ENCODE measurements at places on chromosomes 6 and 20. TPM values are rescaled to one million over a fixed set of nuclear protein-coding genes. Genes with fewer than 3 reads are reported as not detected.
A peak's percentile ranks its signal among the peaks of the same experiment; 100 is the strongest.

DNA sequence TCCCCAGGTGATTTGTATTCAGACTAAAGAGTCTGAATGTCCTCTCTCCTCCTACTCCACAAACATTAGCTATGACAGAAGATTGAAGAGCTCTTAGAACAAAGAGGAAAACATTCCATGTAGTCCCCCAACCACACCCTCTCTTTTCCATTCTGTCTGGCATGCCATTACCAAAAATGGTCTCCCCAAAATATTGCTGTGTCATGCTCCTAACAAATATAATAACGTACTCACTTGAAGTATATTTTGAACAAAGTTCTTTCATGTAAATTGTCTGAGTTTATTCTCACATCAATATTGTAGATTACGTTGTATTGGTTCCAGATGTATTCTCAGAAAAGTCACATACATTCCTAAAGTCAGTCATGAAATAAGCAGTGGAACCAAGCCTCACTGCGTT, 467.3 kb upstream of the IRAK1BP1 start:
- H3K27ac ChIP-seq = no peak overlapping the region
- H3K4me3 ChIP-seq = no peak overlapping the region
- no peak for DNase-seq
- H3K4me1 ChIP-seq = no peaks in the 10 kb centered on the region
- H3K27me3 ChIP-seq = no peaks in the 10 kb centered on the region

GRCh38 chr6:25278914-25279747, at the start of gene CARMIL1:
TSS of gene CARMIL1 (plus strand) at chr6:25279374. CDS start at chr6:25279796, 422 bp downstream.
- no peaks in the 10 kb centered on the region for H3K27me3 ChIP-seq
- H3K36me3 ChIP-seq = no peaks in the 10 kb centered on the region

DNA sequence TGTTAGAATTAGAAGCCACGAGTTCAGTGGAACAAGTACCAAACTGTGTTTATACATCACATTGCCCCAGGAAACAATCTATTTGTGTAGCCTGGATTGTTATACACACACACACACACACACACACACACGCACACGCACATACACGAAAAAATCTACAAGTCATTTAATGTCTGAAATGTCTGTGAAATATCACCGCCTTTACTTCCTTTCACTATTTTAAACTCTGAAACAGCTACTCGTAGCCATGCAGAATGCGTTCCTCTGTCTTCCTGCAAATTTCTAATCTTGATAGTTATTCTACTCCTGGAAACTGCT, 84.4 kb upstream of the SCAF8 start:
- no peak overlapping the region for H3K4me3 ChIP-seq
- no peaks in the 10 kb centered on the region for H3K27me3 ChIP-seq
- no peak overlapping the region for H3K27ac ChIP-seq
- H3K4me1 ChIP-seq = peaks cover 14% of the 10 kb centered on the region
- DNase-seq = no peak

DNA sequence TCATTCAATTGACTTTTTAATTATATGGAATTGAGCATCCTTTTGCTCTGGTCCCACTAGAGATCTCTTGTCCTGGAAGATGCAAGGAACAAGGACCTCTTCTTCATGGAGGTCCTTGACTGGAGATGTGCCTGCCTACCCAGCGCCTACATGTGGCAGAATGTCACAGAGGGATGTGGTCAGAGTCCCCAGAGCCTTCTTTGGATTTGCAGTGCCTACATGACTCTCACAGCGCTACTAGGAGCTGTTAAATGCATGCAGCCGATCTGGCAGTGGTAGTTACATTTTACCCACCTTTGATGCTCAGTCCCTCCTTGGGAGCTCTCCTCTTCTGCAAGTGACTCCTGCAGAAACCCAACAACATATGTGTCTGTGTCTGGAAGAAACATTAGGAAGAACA, 51.9 kb upstream of the ADTRP start:
- no peaks in the 10 kb centered on the region for H3K36me3 ChIP-seq
- no peaks in the 10 kb centered on the region for H3K4me1 ChIP-seq
- no peak overlapping the region for H3K4me3 ChIP-seq
- no peaks in the 10 kb centered on the region for H3K27me3 ChIP-seq
- no peak overlapping the region for H3K27ac ChIP-seq

DNA sequence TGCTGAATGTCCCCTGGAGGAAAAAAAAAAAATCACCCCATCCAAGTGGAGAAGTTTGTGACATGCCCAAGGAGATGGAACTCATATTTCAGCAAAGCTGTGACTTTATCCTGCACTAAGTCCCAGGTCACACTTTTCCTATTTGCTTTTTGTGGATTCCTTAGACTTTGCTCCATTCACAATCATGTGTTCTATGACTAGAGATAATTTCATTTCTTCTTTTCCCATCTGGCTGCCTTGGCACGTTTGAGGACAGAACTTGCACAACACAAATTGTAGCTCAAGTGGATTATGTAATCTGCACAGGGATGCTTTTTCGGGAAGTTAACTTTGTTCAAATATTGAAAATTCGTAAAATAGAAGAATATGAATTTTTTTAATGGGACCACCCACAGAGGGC, 100.7 kb upstream of the PTPN1 start:
- DNase-seq = peak; percentile 35
- H3K4me1 ChIP-seq = peaks cover 12% of the 10 kb centered on the region
- no peak overlapping the region for H3K27ac ChIP-seq
- no peak overlapping the region for H3K4me3 ChIP-seq
- H3K36me3 ChIP-seq = peaks cover 5% of the 10 kb centered on the region

GRCh38 chr6:106381881-106382280, 21.4 kb downstream of the CRYBG1 start:
- peak overlapping the region; percentile 63 for H3K27ac ChIP-seq
- H3K4me3 ChIP-seq = no peak overlapping the region
- H3K27me3 ChIP-seq = no peaks in the 10 kb centered on the region

- H3K4me1 ChIP-seq = no peaks in the 10 kb centered on the region
- H3K36me3 ChIP-seq = peaks cover 11% of the 10 kb centered on the region
- no peak overlapping the region for H3K27ac ChIP-seq
- peak; percentile 72 for DNase-seq
- H3K27me3 ChIP-seq = no peaks in the 10 kb centered on the region
These were observed 38.1 kb downstream of the TBPL1 start for GRCh38 chr6:133991096-133991593.

- H3K4me3 ChIP-seq = no peak overlapping the region
- H3K27ac ChIP-seq = no peak overlapping the region
- H3K36me3 ChIP-seq = peaks cover 72% of the 10 kb centered on the region
- no peaks in the 10 kb centered on the region for H3K4me1 ChIP-seq
These were observed 50.4 kb downstream of the MTHFD1L start for GRCh38 chr6:150915880-150916265.

DNA sequence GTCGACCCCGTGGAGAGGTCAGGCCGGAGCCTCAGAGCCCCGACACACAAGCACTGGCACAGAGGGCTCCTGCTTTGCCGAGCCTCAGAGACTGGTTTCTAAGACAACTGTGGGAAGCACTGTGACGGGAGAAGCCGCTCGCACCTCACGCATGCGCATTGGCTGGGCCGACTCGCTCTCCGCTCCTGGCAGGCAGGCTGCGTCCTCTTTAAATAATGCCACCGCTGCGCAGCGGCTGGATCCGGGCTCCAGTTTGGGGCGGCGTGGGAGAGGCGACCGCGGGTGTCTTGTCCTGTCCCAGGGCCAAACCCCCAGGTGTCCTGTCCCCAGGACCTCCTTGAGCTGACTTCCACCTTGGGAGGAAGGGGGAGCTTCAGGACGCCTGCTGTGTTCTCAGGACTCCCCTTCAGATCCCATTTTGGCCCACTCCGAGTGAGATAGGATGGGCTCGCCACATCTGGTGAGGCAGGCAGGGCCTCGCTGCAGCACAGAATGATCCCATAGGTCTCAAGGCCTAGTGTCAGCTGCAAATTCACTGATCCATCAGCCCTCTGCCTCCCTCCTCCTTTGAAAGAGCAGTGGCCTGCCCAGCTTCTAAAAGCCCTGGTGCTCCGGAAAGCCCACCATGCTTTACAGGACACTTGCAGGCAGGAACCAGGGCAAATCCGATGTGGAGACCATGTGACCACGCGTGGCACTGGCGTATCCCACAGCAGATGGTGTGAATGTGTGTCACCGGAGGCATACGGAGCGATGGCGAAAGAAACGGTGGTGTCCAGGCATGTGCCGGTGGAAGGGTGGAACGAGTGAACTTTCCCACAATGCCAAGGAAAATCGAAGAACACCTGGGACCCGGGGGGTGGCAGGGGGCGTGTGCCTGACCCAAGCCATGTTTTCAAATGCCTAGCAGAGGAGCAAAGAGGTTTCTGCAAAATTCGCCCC, 169.3 kb upstream of the ZNF337 start:
- DNase-seq = peak; percentile 74
- H3K27me3 ChIP-seq = peaks cover 3% of the 10 kb centered on the region
- peak overlapping the region; percentile 68 for H3K4me3 ChIP-seq
- H3K27ac ChIP-seq = peak overlapping the region; percentile 37
- H3K36me3 ChIP-seq = peaks cover under 1% of the 10 kb centered on the region

GRCh38 chr6:135828021-135828420, 23.5 kb upstream of the PDE7B start:
- DNase-seq = no peak
- no peaks in the 10 kb centered on the region for H3K36me3 ChIP-seq
- H3K4me1 ChIP-seq = peaks cover 25% of the 10 kb centered on the region
- no peaks in the 10 kb centered on the region for H3K27me3 ChIP-seq

GRCh38 chr20:12984069-12984765, 24.6 kb upstream of the SPTLC3 start:
- DNase-seq = peak; percentile 23
- H3K4me1 ChIP-seq = peaks cover 15% of the 10 kb centered on the region
- H3K4me3 ChIP-seq = no peak overlapping the region
- H3K27ac ChIP-seq = no peak overlapping the region
- no peaks in the 10 kb centered on the region for H3K27me3 ChIP-seq
- H3K36me3 ChIP-seq = no peaks in the 10 kb centered on the region

- no peak for DNase-seq
- H3K27me3 ChIP-seq = no peaks in the 10 kb centered on the region
- peaks cover 18% of the 10 kb centered on the region for H3K36me3 ChIP-seq
- H3K27ac ChIP-seq = peak overlapping the region; percentile 39
- H3K4me3 ChIP-seq = no peak overlapping the region
These were observed 38.7 kb upstream of the ZBP1 start for GRCh38 chr20:57658833-57659516.

GRCh38 chr20:15320941-15321340, 983.5 kb upstream of the FLRT3 start:
- peak overlapping the region; percentile 44 for H3K27ac ChIP-seq
- no peak overlapping the region for H3K4me3 ChIP-seq
- DNase-seq = no peak
- H3K36me3 ChIP-seq = no peaks in the 10 kb centered on the region

DNA sequence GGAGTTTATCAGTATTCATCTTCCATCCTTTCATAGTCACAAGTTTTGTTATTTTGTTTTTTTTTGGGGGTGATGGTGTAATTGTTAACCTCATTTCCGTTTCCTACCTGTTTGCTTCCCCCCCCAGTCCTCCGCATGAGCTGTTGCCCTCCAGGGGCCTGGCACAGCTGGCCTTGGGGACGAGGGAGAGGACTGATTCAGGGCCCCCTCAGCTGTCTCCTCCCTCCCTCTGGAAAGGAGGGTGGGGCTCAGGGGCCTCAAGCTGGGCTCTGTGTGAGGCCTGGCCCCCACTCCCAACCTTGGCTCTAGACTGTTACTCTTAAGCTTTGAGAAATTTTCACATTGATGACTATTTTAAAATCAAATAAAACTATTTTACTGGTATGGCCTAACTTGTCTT, 4.0 kb downstream of the LRRC73 start:
- no peak overlapping the region for H3K4me3 ChIP-seq
- peaks cover 11% of the 10 kb centered on the region for H3K4me1 ChIP-seq
- no peak for DNase-seq
- H3K36me3 ChIP-seq = peaks cover 50% of the 10 kb centered on the region
- H3K27me3 ChIP-seq = no peaks in the 10 kb centered on the region

- H3K4me1 ChIP-seq = no peaks in the 10 kb centered on the region
- DNase-seq = no peak
- H3K27ac ChIP-seq = no peak overlapping the region
- H3K27me3 ChIP-seq = peaks cover 11% of the 10 kb centered on the region
These were observed 129.5 kb downstream of the NFATC2 start for GRCh38 chr20:51412951-51413481.

- no peak for DNase-seq
- no peaks in the 10 kb centered on the region for H3K27me3 ChIP-seq
- H3K36me3 ChIP-seq = no peaks in the 10 kb centered on the region
- no peak overlapping the region for H3K27ac ChIP-seq
These were observed 192.6 kb upstream of the RAB32 start for GRCh38 chr6:146351018-146351417.

- peaks cover 8% of the 10 kb centered on the region for H3K4me1 ChIP-seq
- H3K27ac ChIP-seq = no peak overlapping the region
- H3K27me3 ChIP-seq = no peaks in the 10 kb centered on the region
These were observed 14.7 kb downstream of the NTSR1 start for GRCh38 chr20:62723351-62723750.

DNA sequence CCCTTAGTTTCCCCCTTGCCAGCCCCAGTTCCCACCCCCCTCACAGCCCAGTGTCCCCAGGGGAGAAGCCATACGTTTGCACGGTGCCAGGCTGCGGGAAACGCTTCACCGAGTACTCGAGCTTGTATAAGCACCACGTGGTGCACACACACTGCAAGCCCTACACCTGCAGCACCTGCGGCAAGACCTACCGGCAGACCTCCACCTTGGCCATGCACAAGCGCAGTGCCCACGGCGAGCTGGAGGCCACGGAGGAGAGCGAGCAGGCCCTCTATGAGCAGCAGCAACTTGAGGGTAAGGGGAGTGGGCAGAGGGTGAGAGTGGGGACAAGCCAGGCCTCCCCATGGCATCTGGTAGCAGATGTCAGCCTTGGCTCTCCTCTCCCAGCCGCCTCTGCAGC, 5.1 kb upstream of the DEF6 start:
- no peak overlapping the region for H3K27ac ChIP-seq
- H3K4me1 ChIP-seq = no peaks in the 10 kb centered on the region
- no peak overlapping the region for H3K4me3 ChIP-seq
- H3K27me3 ChIP-seq = no peaks in the 10 kb centered on the region
- peaks cover 17% of the 10 kb centered on the region for H3K36me3 ChIP-seq

- H3K27ac ChIP-seq = no peak overlapping the region
- no peak overlapping the region for H3K4me3 ChIP-seq
- no peak for DNase-seq
- H3K4me1 ChIP-seq = no peaks in the 10 kb centered on the region
- no peaks in the 10 kb centered on the region for H3K36me3 ChIP-seq
These were observed 28.6 kb downstream of the NOL4L start for GRCh38 chr20:32556312-32557184.

Gene ESR1
- 0.05 TPM for total RNA-seq

Gene APOM
- total RNA-seq = 5.0 TPM

Gene GLO1
- total RNA-seq = 72.2 TPM

Gene GHRH
- not detected for total RNA-seq

Gene NRSN1
- total RNA-seq = not detected

Gene CCND3
- total RNA-seq = 52.5 TPM

Gene CBLN4
- total RNA-seq = not detected

Gene CRISP3
- not detected for total RNA-seq

Gene LKAAEAR1
- not detected for total RNA-seq

Gene PPP1R14C
- 38.7 TPM for total RNA-seq

Gene SUPT3H
- 14.4 TPM for total RNA-seq
